NCI-H345 (cell line): ENCODE measurements at places on chromosomes 3 and 15.

- DNase-seq, result no peak
These were observed 330.8 kb downstream of the TIGIT start for GRCh38 chr3:114624571-114625181.

- DNase-seq, result no peak
These were observed 27.8 kb downstream of the IFT80 start for GRCh38 chr3:160370987-160371857.

DNA sequence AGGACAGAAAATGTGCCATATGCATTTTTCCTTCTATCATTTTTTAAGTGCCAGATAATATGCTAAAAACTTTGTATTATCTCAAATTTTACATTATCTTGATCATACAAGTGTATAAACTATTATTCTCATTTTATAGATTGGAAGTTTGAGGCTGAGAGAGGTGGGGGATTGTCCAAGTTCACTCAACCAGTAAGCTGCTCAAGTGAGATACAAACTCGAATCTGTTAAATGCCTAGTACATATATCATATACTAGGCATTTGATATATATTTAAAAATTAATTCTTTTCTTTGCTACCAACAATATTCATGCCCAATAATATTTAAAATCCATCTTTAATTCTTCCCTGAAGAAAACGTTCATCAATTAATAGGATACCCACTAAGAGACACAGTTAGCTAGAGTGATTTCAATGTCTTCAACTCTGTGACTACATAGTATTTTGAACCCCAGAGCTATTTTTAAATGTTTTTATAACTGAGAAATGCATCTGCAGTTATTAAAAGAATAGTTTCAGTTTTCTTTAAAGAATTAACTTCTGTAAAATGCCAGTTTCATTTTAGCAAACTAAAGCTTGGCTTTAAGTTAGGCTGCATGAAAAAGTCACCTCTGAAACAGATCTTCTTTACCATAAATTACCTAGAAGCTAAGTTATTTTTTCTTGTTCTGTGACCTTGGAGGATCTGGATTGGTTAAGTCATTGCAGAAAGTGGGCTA, 40.4 kb downstream of the IQCB1 start:
- DNase-seq, result no peak

DNA sequence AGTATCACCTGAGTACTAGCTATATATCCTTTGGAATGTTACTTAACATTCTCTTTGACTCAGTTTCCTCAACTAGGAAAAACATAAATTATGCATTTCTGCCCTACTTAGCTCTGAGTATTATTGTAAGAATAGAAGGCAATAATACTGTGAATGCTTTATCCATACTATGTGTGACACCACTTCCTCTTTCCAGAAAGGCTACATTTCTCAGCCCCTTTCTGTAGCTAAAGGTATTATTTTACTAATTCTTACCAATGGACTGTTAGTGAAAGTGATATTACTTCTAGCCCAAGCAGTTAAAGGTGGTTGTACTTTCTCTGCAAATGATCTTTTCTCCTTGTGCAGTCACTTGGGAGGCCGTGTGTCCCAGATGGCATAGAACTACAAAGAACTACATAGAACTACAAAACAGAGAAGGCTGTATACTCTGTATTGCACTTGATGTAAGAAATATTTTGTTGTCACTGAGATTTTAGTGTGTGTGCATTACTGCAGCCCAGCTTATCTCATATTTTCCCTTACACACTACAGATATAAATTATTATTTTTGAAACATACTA, 35.1 kb downstream of the MYH15 start:
- DNase-seq, result no peak

GRCh38 chr3:58206406-58207011, 4.3 kb downstream of the DNASE1L3 start:
- no peak for DNase-seq

DNA sequence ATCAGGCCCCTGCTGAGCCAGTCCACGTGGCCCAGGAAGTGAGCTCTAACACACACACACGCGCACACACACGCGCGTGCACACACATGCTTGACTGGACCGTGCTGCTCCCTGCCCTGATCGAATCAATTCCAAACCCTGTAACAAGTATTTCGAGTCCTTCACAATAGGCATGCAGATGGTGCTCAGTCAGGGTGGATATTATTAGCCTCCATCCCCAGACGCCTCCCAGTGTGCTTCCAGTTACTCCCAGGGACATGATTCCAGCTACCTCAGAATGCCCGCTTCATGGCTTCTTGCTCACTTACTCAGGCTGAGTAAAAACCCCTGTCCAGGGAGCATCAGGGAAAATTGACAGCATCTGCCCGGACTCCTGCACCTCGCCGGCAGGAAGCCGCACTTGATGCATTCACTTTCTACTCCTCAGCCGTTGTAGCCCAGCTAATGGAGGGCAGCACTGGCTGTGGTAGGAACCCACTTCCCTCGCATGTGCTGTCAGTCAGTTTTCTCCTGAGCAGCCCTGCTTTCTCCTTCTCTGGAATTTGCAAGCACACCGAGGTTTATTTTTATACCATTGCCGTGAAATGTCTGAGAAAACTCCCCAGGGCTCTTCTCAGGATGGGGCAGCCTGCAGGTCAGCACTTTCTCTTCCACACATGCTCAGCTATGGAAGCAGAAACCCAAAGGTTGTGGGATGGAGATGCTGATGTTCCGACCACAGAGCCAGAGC, 126.1 kb upstream of the ABHD17C start:
- DNase-seq, result no peak

- DNase-seq, result no peak
These were observed 24.7 kb downstream of the MBNL1 start for GRCh38 chr3:152293347-152294006.

- no peak for DNase-seq
These were observed 30.4 kb downstream of the TFRC start for GRCh38 chr3:196051282-196052076.

DNA sequence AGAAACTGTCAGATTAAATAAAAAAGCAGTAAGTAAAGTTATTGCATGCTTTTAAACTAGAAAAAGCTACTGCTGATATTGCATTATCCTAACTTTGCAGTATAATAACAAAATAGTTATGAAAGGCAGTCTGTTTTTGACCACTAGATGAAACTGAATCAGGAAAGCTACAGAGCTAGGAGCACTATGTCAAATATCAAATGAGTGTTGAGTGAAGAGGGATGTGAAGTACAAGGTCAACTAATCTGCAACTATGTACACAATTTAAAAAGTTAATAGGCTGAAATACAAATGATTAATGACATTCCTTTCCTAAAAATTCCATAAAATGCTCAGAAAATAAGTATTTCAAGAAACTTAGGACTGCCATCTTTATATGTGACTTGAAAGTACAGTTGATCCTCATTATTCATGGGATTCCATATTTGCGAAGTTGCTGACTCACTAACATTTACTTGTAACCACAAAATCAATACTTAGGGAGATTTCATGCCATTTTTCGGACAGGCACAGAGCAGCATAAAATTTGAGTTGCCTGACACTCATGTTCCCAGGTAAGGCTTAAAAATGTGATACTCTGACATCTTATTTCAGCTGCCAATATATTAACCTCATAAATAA, 34.5 kb downstream of the SLC4A7 start:
- DNase-seq, result no peak

GRCh38 chr3:37609181-37610110, 252.2 kb upstream of the CTDSPL start:
- no peak for DNase-seq
